Mesothelial cell of epicardium (in vitro differentiated cells): ENCODE measurements at places on chromosomes 13 and 19. TPM values are rescaled to one million over a fixed set of nuclear protein-coding genes. Genes with fewer than 3 reads are reported as not detected.

The ERICH4 gene
- not detected in 3 replicates for total RNA-seq

The CACNG8 gene
- total RNA-seq: 2.1 to 2.6 TPM (median 2.1 TPM) in 3 replicates

DNA sequence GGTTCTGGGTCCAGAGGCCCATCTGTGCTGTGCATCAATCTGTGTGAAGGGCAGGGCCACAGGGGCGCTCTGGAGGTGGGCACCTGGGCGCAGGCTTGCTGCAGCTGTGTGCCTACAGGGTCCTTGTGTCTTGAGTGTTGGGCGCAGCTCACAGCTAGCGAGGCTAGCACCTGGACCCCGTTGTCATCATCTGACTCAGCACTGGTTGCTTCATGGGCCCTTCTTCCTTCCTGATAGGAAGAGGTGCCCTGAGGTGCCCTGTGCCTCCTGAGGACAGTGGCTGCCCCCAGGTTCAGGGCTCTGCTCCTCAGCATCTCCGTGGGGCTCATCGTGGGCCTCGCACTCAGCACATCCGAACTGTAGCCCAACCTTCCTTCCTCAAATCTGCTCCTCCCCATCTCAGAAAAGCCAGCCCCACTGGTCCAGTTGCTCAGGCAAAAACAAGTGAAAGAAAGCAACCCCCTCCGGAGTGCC is 54.8 kb downstream of the GATAD2A start:
- peak overlapping the region; percentile 95 for H3K27ac ChIP-seq
- H3K36me3 ChIP-seq: peaks cover 4% of the 10 kb centered on the region
- H3K4me1 ChIP-seq: peaks cover 82% of the 10 kb centered on the region
- DNase-seq: no peak
- peak overlapping the region; percentile 17 for H3K4me3 ChIP-seq
- H3K27me3 ChIP-seq: no peaks in the 10 kb centered on the region

DNA sequence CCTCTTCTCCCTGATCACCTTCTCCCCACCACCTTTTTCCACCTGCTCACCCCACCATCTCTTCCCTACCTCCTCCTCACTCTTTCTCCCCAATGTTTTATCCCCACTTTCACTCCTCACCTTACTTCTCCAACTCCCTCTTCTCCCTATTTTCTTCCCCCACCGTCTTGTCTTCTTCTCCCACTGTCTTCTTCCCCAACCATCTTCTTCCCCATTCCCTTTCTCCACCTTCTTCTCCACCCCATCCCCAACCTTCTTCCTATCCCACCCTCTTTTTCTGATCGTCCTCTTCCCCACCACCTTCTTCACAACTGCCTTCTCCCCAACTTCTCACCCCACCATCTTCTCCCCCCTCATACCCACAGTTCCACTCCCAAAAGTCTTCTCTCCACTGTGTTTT is 929.4 kb downstream of the UQCRFS1 start:
- no peaks in the 10 kb centered on the region for H3K36me3 ChIP-seq
- H3K4me1 ChIP-seq: peaks cover 16% of the 10 kb centered on the region
- peaks cover 34% of the 10 kb centered on the region for H3K27me3 ChIP-seq
- H3K27ac ChIP-seq: no peak overlapping the region
- H3K4me3 ChIP-seq: no peak overlapping the region

- no peaks in the 10 kb centered on the region for H3K36me3 ChIP-seq
- peaks cover 11% of the 10 kb centered on the region for H3K4me1 ChIP-seq
- DNase-seq: no peak
- H3K4me3 ChIP-seq: no peak overlapping the region
These were observed 3.5 kb downstream of the KLF2 start for GRCh38 chr19:16327911-16328823.
